ENCODE measurements at places on chromosomes 1 and 21. TPM values are rescaled to one million over a fixed set of nuclear protein-coding genes. Genes with fewer than 3 reads are reported as not detected.

DNA sequence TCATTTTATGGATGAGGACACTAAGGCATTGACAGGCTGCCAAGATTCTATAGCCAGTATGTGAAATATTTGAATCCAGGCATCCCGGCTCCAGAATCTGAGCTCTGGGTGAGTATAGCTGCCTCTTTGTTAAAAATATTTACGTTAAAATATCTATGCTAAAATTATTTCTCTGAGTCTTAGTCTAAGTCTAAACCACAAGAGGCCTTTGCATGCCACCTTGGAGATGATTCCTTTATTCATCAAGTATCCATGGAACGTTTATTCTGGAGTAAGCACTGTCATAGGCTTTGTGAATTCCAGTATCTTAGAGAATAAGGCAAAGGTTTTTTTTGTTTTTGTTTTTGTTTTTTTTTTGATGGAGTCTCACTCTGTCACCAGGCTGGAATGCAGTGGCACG, 116.4 kb downstream of the GREM2 start:
- no peak for DNase-seq

DNA sequence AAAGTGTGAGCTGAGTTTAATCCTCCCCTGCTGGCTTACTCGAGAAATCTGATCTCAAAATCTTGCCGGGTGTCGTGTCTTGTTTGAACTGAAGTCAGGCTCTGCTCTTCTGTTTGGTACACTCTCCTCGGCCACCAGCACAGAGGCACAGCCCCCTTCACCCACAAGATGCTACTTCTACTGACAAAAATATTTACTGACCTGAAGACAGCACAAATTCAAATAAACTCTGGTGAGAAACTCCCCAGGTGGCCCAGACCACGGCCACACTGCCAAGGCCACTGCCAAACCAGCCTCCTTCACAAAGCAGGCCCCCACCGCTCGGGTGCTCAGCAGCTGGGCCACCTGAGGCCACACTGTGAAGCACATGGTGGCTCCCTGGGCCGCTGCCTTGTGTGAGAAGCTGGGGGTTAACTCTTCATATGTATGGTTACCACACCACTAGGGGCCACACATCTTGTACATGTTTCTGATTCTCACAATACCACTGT, 80.6 kb downstream of the TGFBR3 start:
- no peak for DNase-seq

- no peak for DNase-seq
Observed at GRCh38 chr1:236561976-236562375, 38.2 kb downstream of the LGALS8 start.

The PLA2G2D gene
- total RNA-seq: not detected

DNA sequence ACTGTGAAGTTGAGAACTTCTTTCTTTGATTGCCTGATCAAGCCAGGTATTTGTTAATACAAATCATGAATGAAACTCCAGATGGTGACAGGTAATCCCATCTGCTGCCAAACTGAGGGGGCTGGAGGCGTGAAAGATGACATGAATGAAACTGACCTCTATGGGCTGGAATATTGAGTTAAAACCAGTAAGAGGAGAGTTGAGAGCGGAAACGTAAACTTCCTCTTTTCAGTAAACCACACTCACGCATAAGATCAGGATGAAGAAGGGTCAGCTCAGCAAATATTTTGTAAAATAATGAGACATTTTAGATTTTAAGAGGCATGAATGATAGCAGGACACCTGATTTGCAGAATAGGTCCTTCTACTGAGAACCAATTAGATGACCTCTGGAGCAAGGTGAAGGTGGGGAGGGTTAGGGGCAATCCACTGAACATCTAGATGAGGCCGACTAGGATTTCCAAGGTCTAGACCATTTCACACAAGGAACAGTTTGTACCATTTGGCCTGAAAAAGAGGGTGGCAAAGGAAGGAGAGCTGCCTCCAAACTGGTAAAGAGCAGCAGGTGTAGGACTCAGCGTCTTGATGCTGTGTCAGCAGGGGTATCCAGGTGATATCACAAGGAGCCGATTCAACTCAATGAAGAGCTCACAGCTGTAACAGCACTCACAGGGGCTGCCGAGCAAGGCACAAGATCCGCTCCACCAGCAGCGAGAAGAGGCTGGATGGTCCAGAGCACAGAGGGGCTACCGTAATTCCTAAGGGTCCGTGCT, 132.6 kb downstream of the NTPCR start:
- no peak for DNase-seq

DNA sequence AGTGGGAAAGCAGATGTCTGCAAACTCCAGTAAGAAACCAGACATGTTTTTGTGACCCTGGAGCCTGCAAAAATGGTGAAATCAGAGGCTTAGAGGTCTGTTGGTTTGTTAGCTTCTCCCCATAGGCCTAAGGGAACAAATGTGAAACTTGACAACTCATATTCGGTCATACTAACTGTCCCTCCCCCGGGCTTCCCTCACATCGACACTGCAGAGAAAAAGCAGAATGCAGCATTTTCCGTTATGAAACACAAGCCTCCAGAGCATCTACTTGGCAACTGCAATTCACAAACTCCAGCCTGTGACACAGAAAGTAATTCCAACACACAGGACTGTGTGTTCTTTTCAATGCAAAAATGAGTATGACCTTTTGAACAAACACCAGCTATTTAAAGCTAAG, 3.7 kb downstream of the KCNA2 start:
- DNase-seq: no peak

The HTR6 gene
- not detected for total RNA-seq

The CYP4A11 gene
- total RNA-seq: not detected

All from HT1080 (cell line).